Activated CD4-positive, alpha-beta T cell treated with anti-CD3 and anti-CD28 coated beads, Interleukin-2, amount 50 U/mL, for 16 hours (primary cell): ENCODE measurements at places on chromosomes 5 and 9.
A peak's percentile ranks its signal among the peaks of the same experiment; 100 is the strongest.

DNA sequence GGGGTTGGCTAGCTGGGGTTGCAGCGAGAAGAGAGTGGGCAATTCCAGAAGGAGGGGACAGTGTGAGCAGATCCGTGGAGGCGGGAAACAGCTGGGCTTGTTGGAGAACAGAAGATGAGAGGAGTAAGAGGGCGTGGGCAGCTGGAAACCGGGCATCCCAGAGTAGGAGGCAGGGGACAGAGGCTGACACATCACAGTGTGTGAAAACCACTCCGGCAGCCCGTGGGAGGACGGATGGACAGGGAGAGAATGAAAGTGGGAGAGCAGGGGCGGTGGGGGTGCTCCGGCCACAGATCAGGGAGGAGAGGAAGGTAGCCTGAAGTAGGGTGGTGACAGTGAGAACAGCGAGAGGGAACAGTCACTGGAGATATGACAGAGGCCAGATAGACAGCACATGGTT lies 8.3 kb upstream of the PSMB7 start:
- DNase-seq: no peak

GRCh38 chr9:93473411-93473810 lies 20.0 kb upstream of the FAM120AOS start:
- no peak for DNase-seq

DNA sequence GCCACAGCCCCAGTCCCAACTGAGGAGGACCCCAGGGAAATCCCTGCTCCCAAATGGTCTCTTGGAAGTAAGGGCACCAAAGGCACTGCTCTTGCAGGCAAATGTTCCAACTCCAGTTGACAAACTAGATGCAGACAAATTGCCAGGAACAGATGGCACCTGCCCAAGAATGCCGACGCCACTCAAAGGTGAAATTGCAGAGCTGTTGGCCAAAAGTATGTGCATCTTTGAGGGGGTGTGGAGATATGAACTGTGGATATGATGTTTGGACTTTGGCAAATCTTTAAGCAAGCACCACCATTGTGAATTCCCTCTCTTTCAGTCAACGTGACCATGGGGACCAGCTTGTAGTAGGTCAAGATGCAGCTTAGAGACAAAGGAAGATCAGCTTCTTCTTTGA lies 12.0 kb upstream of the CPLX2 start:
- DNase-seq: no peak

DNA sequence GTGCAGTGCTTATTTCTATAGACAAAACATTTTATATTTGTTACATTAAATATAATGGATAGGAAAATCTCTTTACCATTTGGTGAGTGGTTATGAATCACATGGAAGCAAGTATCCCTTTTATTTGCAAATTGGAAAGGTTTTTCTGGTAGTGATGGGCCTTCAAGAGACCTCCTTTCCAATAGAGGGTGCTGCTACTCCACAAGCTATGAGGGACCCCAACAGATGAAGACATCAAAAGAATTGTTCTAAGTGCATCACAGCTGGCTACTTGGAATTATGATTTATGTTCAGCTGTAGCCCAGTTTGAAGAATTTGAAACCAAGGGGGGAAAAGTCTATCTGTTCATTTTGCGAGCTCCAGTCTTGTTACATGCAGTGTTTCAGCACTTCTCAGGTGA lies 493.7 kb upstream of the SGCD start:
- DNase-seq: no peak

DNA sequence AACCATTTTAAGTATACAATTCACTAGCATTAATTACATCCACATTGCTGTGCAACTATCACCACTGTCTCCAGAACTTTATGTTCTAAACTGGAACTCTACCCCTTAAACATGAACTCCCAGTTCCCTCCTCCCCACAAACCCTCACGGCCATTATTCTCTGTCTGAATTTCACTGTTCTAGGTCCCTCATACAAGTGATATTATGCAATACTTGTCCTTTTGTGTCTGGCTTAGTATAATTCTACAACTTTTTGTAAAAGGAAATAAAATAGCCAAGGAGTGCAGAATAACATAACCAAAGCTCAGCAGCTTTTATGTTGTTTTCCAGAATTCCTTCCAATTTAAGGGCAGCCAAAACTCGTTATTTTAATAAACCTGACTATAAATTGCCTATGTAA lies 53.2 kb downstream of the NAA35 start:
- DNase-seq: no peak

DNA sequence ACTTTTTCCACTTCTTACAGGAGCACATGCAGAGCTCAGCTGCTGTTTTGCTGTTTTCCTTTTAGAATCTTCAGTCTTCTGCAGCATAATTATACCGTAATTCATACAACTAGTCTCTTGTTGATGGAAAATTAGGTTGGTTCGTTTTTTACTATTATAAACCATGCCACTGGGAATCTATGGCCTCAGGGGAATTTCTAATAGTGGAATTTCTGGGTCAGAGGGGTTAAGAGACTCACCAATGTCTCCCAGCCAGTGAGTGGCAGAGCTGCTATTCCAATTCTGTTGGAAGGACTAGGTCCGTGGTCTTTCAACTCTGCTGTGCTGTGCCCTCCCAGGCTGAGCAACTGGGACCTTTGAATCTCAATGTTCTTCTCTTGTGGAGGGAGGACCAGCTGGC lies 282.5 kb downstream of the ZSWIM6 start:
- DNase-seq: no peak

- DNase-seq: no peak
Observed at GRCh38 chr5:150408231-150408943, 4.3 kb downstream of the CD74 start.

DNA sequence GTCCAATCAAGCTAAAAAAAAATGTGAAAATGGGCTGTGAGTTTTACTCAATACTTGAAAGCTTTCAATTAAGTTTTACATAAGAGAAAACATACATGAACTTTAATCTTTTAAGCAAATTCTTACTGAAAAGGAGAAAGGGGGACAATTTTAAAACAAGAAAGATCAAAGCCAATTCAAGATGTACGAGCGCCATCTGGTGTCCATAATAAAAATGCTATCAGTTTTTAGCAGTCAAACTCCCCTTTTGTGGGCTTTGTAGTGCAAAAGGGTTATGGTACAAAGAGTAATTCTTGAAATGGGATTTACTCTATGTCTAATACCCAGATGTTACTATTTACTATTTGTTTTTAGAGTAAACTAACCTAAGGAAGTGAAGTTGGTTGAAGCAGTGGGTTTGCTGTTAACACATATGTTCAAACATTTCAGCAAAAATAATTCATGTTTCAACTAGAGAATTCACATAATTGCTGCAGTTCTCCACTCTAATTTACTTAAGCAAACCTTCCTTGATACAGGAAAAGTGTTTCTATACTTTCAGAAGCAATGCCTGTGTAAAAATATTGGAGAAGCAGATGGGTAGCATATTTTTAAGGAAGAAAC lies 228.2 kb upstream of the TYRP1 start:
- peak; percentile 11 for DNase-seq

DNA sequence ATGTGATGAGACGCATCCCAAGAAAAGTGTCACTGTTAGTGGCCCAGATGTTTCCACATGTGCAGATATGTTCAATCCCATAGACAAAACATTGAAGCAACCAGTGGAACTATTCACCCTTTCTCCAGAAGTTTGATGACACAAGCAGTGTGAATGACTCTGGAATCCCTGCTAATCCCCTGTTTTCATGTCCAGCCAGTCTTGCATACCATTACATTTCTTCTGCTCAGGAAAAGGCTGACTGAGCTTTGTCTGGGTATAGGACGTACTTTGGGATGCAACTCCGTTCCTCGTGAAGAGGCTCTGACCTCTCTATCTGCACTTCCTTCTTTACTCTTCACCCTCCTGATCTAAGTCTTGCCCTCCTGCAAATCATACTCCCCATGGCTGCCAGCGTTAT lies 172.4 kb downstream of the NTRK2 start:
- no peak for DNase-seq

- DNase-seq: no peak
Observed at GRCh38 chr5:91179018-91179417, 204.1 kb downstream of the ARRDC3 start.

GRCh38 chr5:73513996-73514395 lies 15.8 kb downstream of the BTF3 start:
- no peak for DNase-seq

DNA sequence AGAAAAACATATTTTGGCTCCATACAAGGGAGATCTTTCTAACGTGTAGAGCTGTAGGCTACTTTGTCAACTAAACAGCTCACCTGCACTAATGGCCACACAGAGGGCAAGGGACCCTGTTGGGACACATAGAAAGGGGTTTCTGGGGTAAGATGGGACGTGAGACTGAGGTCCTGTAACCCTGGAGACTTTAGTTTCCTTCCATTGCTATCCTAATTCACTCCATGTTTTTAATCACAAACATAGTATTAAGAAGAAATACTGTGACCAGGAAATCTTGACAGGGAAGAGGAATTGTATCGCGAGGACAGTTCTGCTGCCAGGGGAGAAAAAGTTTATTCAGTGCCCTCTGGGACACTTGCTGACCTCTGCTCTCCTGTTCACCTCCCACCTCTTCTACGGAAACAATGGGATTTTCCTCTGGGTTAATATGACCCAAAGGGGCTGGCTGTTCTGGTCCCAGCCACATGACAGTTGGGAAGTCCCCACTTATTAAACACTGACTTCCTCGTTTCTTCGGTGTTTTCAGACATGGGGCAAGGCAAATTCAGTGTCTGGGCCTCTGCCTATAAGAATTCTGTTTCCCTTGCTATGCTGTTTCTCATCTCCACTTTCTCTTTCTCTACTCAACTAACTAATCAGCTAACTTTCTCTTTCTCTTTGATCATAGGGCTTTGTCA lies 106.9 kb upstream of the SEMA6A start:
- no peak for DNase-seq

GRCh38 chr5:129177451-129177850 lies 82.9 kb downstream of the ISOC1 start:
- DNase-seq: no peak

DNA sequence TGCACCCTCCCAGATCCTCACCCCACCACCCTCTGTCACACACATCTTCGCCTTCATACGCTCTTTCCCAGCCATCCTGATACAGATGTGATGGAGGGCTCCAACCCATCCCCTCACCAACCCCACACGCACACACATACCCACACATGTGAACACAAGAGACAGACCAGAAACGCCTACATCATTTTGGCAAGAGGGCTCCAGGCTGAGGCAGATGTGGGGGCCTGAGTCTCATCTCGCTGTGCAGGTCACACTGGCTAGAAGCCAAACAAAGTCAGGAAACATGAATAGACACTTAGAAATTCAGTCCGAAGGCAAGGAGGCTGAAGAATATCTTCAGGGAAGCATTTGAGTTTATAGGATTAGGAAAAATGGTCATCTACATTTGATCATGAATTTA lies 6.2 kb downstream of the PRDM12 start:
- no peak for DNase-seq

DNA sequence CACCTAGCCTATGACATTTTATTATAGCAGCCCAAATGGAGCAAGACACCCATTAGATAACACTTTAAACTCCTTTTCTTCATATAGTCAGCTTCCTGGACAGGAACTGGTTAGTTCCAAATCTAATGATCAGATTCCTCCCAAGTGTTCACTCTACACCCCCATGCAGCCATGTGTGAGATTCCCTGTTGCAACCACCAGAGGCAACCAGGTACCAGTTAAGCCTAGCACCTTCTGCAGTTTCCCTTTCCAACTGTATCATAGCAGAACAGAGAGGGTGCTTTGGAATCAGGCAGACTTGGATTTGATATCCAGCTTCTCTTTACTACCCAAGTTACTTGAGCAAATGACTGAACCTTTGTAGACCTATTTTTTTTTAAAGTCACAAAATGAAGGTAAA lies 296.6 kb upstream of the PCSK5 start:
- no peak for DNase-seq

DNA sequence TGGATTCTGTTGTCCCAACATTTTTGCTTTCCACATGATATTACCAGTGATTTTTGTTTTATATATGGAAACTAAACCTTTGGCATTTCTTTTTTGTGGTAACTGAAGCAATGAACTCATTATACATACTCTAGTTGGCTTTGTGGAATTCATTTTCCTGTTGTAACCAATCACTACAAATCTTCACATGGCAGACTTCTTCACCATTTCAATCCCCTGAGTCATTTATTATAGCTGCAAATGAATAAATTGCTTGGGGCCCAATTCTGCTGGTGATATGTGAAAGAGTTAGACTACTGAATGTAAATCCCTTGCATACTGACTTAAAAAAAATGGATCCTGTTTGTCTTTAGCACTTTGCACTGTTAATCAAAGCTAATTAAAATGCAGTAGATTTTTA lies 1709.6 kb upstream of the WWC1 start:
- no peak for DNase-seq

DNA sequence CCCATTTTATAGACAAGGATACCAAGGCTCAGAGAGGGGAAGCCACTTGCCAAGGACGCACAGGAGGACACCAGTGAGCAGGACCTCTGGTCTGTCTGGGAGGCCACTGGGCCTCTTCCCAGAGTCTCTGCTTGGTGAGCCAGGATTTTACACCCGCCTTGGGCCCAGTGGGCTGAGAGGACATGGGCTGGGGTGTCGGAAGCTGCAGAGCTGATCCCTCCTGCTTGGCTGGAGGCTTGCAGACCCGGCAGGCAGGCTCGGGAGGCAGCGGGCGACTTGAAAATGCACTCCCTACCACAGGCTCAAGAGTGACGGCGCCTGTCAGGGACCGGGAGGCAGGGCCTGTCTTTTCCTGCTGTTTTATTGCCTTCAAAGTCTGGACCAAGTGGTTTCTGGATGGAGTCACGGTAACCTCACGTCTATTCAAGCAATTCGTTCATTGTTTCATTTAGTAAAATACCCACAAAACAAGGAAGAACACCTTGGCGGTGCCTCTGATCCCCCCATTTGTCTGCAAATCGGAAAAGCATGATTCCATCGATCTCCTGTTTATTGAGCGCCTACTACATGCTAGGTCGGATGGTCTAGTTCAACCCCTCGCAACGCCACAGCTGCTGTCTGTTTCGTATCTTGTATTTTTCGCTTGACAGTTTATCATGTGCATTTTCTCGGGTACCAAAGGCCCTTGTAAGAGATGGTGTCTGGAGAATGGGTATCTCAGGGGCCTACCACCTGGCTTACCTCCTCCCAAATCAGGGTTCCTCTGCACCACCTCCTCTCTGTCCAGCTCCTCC lies 108.1 kb upstream of the IER5L start:
- no peak for DNase-seq

DNA sequence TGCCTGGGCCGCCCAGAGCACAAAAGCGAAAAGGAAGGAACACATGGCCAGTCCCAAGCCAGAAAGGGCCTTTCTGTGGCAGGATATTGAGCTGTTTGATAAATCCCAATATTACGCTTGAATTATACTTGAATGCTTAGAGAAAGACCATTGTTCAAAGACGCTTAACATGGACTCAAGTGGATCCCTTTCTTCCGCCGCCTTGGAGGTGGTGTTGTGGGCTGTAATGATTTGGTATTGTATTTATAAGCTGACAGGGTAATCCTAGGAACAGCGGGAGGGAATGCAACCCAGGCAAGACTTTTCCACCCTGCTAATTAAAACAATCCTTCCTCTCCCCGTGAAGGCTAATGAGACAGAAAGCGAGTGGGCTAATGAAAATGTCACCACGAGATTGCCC lies 24.9 kb downstream of the CFAP77 start:
- no peak for DNase-seq

- DNase-seq: peak; percentile 15
Observed at GRCh38 chr5:139808481-139809330, 13.1 kb downstream of the PSD2 start.
